Neural progenitor cell (in vitro differentiated cells): ENCODE measurements at places on chromosomes 11 and 22. TPM values are rescaled to one million over a fixed set of nuclear protein-coding genes. Genes with fewer than 3 reads are reported as not detected.

DNA sequence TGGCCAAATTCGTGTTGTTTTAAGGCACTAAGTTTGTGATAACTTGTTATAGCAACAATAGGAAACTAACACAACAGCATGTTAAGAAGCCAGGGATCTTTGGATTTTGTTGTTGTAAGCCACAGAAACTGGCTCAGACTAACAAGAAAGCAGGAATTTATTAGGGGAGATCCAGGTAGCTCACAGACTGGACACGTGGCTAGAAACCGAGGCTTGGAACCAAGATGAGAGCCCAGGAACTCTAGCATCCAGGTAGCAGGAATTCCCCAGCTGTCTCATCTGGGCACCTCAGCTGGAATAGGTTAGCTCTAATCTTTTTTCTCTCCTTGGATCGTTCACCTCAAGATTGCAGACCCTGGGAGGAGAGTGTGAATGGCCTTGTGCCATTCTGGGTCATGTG is 24.9 kb downstream of the POLA2 start:
- no peaks in the 10 kb centered on the region for H3K4me1 ChIP-seq
- H3K36me3 ChIP-seq, result peaks cover 4% of the 10 kb centered on the region
- no peak for DNase-seq

GRCh38 chr11:111427471-111427912 is 48.4 kb upstream of the POU2AF1 start:
- no peaks in the 10 kb centered on the region for H3K4me1 ChIP-seq
- H3K27me3 ChIP-seq, result no peaks in the 10 kb centered on the region
- no peaks in the 10 kb centered on the region for H3K36me3 ChIP-seq
- DNase-seq, result no peak

GRCh38 chr11:2675540-2675939 is 24.3 kb downstream of the KCNQ1OT1 start:
- peaks cover 22% of the 10 kb centered on the region for H3K4me1 ChIP-seq
- H3K36me3 ChIP-seq, result no peaks in the 10 kb centered on the region
- no peak overlapping the region for H3K27ac ChIP-seq
- no peak for DNase-seq
- H3K4me3 ChIP-seq, result no peak overlapping the region

- no peak overlapping the region for H3K27ac ChIP-seq
- H3K36me3 ChIP-seq, result no peaks in the 10 kb centered on the region
- H3K27me3 ChIP-seq, result no peaks in the 10 kb centered on the region
- no peak for DNase-seq
- H3K4me3 ChIP-seq, result no peak overlapping the region
These were observed 288.0 kb downstream of the SBF2 start for GRCh38 chr11:10005955-10006525.

Gene CREB3L1
- 0.43 and 1.7 TPM in 2 replicates for total RNA-seq

Gene CD3D
- not detected in 2 replicates for total RNA-seq

DNA sequence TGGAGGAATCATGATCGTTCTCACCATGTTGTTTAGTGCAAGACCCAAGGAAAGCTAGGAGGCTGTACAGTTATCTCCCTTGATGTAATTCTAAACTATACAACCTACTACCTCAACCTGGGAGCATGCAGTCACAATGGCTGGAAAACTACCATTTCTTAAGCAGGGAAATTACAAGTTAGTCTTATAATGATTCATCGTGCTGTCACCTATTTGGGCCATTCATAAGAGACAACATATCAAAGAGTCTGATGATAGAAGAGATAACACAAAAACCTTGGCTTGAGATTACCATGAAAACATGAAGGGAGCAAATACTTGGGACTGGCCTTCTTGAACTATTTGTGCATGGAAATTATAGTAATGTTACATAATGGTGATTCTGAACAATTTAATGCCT is 30.5 kb upstream of the BLID start:
- no peak overlapping the region for H3K4me3 ChIP-seq
- no peak for DNase-seq
- peaks cover 4% of the 10 kb centered on the region for H3K4me1 ChIP-seq
- peaks cover 5% of the 10 kb centered on the region for H3K27me3 ChIP-seq
- no peak overlapping the region for H3K27ac ChIP-seq
- H3K36me3 ChIP-seq, result no peaks in the 10 kb centered on the region

Gene MMP12
- not detected in 2 replicates for total RNA-seq

Gene BET1L
- total RNA-seq, result 13.1 and 16.8 TPM in 2 replicates

GRCh38 chr11:46463701-46464421 is 72.3 kb upstream of the CHRM4 start:
- no peaks in the 10 kb centered on the region for H3K36me3 ChIP-seq
- H3K27ac ChIP-seq, result peak overlapping the region; percentile 92
- H3K4me3 ChIP-seq, result peak overlapping the region; percentile 31
- no peaks in the 10 kb centered on the region for H3K27me3 ChIP-seq
- peaks cover 39% of the 10 kb centered on the region for H3K4me1 ChIP-seq

Gene SCGB1C1
- total RNA-seq, result not detected in 2 replicates

DNA sequence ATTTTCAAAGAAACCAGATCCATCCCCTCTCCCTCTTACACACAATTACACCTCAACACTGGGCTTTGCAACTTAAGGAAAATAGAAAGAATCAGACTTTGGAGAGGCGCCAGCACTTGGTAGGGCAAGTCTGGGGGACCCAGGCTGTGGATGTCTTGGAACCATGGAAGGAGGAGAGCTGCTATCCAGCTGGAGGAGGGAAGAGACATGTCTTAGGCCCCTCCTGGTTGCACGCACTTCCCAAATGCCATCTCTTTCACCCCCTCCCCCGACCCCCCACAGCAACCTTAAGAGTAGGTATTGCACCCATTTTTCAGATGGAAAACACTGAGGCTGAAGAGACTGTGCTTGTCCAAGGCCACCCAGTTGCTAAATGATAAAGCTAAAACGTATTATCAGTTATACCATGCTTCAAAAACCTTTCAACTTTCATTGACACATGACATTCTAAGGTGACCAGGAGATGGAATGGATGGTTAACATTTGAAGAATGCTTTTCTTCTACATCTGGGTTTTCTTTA is 3.9 kb downstream of the TIMP3 start:
- DNase-seq, result no peak
- no peak overlapping the region for H3K27ac ChIP-seq
